ENCODE measurements at places on chromosomes 11 and 22. TPM values are rescaled to one million over a fixed set of nuclear protein-coding genes. Genes with fewer than 3 reads are reported as not detected.

The CNTF gene
- 0.15 TPM for polyA plus RNA-seq

The CTSW gene
- polyA plus RNA-seq, result 0.21 TPM

The CTSF gene
- 30.4 TPM for polyA plus RNA-seq

The CD3D gene
- not detected for polyA plus RNA-seq

The IL18BP gene
- polyA plus RNA-seq, result 2.5 TPM

The NDUFV1 gene
- polyA plus RNA-seq, result 97.9 TPM

The SPON1 gene
- polyA plus RNA-seq, result not detected

The DDTL gene
- polyA plus RNA-seq, result 0.06 TPM

The OR56A3 gene
- not detected for polyA plus RNA-seq

The FAM111B gene
- 0.76 TPM for polyA plus RNA-seq

The BRD1 gene
- 3.1 TPM for polyA plus RNA-seq

The ADAMTS8 gene
- polyA plus RNA-seq, result not detected

The SERPING1 gene
- 92.4 TPM for polyA plus RNA-seq

The NXPE2 gene
- polyA plus RNA-seq, result 0.06 TPM

The ACAT1 gene
- polyA plus RNA-seq, result 76.2 TPM

The NUDT8 gene
- polyA plus RNA-seq, result 1.3 TPM

The KCNJ4 gene
- polyA plus RNA-seq, result not detected

The SLCO2B1 gene
- polyA plus RNA-seq, result not detected

The FJX1 gene
- polyA plus RNA-seq, result 6.1 TPM

The THY1 gene
- 1,905 TPM for polyA plus RNA-seq

The CNIH2 gene
- 1.2 TPM for polyA plus RNA-seq

The IGLL1 gene
- polyA plus RNA-seq, result not detected

The MAML2 gene
- polyA plus RNA-seq, result 20.5 TPM

The TTC36 gene
- not detected for polyA plus RNA-seq

The RCOR2 gene
- 1.6 TPM for polyA plus RNA-seq

The PIK3IP1 gene
- 11.8 TPM for polyA plus RNA-seq

The DNAJB13 gene
- polyA plus RNA-seq, result 0.47 TPM

The DBX1 gene
- polyA plus RNA-seq, result not detected

The TEAD1 gene
- 79.2 TPM for polyA plus RNA-seq

The TEF gene
- polyA plus RNA-seq, result 21.0 TPM

The KDM4E gene
- not detected for polyA plus RNA-seq

The JOSD1 gene
- polyA plus RNA-seq, result 43.6 TPM

The PATE3 gene
- not detected for polyA plus RNA-seq

The MS4A4E gene
- not detected for polyA plus RNA-seq

The SYNGR1 gene
- polyA plus RNA-seq, result 44.4 TPM

The DLG2 gene
- 0.31 TPM for polyA plus RNA-seq

The C11orf97 gene
- not detected for polyA plus RNA-seq

The ACTN3 gene
- polyA plus RNA-seq, result not detected

The NLRX1 gene
- polyA plus RNA-seq, result 12.0 TPM

The IL18 gene
- 1.5 TPM for polyA plus RNA-seq

The RASGRP2 gene
- 3.2 TPM for polyA plus RNA-seq

Data from BJ (cell line).